Stimulated activated CD4-positive, alpha-beta T cell treated with anti-CD3 and anti-CD28 coated beads, Interleukin-1b, Interleukin-23, amount 100 ng/mL, for 48 hours (primary cell): ENCODE measurements at places on chromosomes 5 and 9.

DNA sequence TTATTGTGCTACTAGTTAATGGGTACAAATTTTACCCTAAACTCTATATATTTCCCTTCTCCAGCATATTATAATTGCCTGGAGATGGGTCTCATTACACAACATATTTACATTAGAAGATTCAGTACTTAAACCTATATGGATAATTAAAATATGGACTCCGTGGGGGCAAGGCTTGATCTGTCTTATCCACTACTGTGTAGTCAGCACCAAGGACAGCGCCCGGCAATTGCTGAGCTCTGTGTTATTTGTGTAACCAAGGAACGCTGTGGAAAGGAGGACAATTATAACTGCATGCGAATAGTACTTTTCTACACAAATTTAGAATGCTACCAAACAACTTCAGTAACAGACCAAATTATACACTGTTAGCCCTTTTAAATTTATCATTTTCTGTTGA lies 77.7 kb downstream of the DNAH5 start:
- DNase-seq, result no peak

DNA sequence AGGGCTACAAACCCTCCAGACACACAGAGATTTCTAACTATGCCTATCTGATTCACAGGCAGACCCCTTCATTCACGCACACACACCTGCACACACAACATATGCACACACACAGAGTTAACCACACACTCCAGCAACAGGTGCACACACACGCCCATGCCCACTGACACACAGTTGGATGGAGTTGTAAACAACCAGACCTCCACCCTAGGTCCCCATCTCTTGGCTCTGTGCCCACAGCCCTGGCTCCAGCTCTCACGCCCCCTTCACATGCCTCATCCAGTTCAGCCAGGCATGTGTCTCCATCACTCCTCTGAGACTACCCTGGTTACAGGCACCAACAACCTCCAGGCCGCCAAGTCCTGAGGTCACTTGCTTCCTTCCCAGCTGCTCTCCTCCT lies 61.1 kb downstream of the PSD2 start:
- DNase-seq, result no peak

DNA sequence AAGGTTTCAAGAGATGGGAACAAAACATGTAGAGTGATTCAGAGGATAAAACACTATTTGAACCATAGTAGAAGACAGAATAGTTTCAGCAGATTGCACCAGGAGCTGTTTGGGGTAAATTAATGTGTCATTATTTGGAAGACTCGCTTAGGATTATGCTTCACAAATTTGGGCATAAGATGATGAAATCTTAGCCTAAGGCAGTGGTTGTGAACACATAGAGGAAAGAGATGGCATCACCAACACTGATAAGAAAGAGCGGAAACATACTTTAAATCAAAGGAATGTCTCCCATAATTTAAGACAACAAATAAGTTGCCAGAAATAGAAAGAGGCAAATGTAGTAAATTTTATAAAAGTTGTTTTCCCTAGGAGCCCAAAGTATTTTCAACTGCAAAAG lies 66.1 kb upstream of the TBCA start:
- DNase-seq, result no peak

DNA sequence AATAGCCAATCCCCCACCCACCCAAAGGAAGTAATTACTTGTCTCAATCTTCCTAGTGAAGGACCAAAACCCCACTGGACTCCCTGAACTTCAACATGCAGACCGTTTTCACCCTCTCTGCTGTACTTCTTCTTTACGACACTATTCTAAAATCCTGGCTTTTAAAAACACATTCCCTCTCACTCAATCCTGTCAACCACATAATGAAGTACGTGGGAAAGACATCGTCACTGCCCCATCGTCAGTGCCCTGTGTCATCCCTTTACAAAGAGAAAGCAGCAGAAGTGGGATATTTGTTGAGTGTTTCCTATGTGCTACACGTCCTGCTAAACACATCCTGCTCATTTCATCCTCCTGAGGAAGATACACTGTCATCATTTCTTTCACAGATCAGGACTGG lies 54.2 kb downstream of the MAPKAP1 start:
- no peak for DNase-seq

GRCh38 chr9:110101531-110102161 lies 106.3 kb downstream of the C9orf152 start:
- DNase-seq, result no peak

- DNase-seq, result peak; percentile 40
Observed at GRCh38 chr5:40386289-40386688, 293.4 kb upstream of the PTGER4 start.

DNA sequence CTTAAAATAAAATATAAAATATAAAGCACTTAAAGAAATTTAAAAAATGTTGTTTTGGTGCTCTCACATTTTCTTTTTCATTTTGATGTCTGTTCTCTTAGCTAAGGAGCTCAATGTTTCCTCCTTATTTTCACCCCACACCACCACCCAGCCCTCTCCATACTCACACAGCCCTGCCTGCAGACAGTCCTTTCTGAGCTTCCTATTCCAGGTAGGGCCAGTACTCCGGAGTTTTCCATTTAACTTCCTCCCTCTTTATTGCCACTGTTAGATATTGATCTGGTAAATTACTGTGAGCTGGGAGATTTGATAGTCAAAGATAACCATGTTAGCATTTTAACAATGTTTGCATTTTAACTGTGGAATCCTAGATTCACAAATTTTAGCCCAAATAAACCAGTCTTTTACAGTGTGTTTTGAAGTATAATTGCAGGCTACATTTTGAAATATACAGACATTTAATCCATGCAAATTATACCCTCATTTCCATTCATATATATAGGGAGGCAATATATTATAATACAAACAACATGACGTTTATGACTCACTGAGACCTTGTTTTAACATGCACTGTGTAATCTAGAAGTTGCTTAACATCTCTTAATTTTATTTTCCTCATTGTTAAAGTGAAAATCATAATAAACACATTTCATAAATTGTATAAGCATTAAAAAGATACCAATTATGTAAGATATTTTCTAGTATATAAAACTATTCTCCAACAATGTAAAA lies 927.1 kb downstream of the NR2F1-AS1 start:
- no peak for DNase-seq

DNA sequence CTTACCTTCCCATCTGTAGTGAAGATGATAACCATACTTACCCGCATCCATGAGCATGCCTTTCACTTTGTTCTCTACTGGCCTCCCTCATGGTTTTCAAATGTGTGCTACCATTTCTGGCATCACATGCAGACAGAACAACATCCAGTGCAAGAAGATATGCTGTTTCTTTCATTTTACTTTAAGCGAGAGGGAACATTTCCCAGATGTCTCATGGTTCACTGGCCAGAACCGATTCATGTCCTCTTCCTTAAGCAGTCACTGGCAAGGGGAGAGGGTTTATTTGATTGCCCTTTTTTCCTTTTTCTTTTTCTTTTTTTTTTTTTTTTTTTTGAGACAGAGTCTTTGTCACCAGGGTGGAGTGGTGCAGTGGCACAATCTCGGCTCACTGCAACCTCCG lies 37.7 kb downstream of the ARRDC3 start:
- DNase-seq, result no peak

DNA sequence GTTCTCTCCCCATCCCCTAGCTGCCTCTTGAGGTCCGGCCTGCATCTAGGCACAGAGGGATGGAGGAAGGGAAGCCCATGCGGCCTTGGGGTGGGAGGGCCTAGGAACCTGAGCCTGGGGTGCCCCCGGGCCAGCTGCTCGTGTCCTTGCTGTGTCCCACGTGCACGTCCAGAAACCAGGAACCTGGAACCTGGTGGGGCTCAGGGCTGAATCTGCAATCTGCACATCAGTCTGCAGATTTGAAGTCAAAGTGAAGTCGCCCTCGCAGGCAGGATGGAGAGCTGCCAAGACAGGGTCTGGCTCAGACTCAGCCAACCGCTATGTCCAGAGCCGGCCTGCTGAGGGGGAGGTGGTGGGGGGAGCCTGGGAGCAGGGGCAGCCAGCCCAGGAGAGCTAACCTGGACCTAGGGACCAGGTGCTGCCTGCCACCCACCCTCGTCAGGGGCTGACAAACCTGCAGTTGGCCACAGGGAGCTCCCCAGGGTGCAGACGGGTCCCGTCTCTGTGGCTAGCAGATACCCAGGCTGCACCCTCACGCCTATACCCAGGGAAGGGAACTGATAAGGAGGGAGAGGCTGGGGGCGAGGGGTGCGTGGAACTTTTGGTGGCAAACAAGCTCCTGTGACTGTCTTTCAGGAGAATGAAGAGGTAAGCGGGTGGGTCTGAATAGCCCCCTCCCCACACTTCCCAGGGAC lies 103.5 kb upstream of the SIMC1 start:
- no peak for DNase-seq

GRCh38 chr9:755454-756381 lies 85.8 kb upstream of the DMRT1 start:
- DNase-seq, result no peak

- no peak for DNase-seq
Observed at GRCh38 chr9:13377171-13377925, 97.9 kb upstream of the MPDZ start.

- DNase-seq, result no peak
Observed at GRCh38 chr5:150540615-150541396, 32.9 kb downstream of the NDST1 start.

DNA sequence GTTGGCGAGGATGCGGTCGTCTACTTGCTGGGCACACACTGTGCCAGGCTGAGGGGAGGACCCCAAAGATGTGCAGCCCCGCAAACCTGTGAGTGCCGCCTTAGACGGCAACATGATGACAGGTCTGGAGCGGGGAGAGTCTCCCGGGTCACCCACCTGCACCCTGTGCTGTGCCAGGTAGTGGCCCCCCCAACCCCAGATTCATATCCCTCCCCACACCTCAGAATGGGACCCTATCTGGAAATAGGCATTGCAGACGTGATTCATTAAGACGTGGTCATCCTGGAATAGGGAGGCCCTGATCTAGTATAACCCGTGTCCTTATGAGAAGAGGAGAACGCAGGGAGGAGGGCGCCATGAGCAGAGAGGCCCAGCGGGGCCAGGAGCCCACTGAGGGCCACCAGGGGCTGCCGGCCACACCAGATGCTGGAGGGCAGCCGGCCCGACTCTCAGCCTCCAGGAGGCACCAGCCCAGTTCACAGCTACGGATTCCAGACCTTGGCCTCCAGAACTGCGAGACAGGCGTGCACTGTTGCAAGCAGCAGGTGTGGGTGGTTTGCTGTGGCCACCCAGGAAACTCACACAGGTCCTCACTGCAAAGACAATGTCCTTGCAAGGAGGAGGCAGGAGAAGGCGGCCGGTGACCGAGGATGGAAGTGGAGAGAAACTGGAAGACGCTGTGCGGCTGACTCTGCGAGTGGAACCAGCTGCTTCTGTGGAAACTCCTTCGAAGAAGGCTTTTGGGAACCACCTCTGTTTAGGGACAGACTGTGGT lies 131.9 kb upstream of the LPCAT1 start:
- DNase-seq, result no peak

GRCh38 chr5:119323601-119324000 lies 32.2 kb upstream of the TNFAIP8 start:
- no peak for DNase-seq

DNA sequence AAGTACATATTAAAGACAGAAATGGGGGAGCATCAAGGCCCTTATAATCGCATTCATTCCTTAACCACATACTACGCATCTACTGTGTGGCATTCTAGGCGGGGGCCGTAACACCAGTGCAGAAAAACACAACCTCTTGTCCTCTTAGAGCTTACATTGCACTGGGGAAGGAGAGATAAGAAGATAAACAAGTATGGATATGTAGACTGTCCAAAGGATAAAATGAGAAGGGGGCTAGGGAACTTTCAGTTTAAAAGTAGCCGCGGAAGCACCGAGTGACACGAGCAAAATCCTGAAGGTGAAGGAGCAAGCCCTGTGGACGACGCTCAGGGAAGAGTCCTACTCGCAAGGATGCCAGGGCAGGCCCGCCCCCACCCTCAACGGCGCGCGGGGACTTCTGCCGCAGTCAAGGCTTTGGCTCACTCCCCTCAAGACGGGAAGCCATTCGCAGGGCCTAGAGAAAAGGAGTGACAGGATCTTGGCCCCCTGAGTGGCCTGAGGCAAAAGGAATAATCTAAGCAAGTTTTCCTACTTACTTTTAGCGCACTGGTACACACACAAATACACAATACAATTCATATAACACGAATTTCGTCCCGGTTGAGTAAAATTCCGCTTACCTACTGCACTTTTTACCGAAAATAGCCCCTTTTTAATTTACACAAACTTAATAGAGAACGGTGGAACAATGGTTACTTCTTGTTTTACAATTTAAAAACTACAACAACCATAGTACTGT lies 1.3 kb upstream of the NIPBL start:
- peak; percentile 43 for DNase-seq

- DNase-seq, result no peak
Observed at GRCh38 chr5:139708877-139709581, 60.9 kb downstream of the CXXC5 start.

- peak; percentile 81 for DNase-seq
Observed at GRCh38 chr5:178204935-178205748, 809 bp downstream of the HNRNPAB start.

DNA sequence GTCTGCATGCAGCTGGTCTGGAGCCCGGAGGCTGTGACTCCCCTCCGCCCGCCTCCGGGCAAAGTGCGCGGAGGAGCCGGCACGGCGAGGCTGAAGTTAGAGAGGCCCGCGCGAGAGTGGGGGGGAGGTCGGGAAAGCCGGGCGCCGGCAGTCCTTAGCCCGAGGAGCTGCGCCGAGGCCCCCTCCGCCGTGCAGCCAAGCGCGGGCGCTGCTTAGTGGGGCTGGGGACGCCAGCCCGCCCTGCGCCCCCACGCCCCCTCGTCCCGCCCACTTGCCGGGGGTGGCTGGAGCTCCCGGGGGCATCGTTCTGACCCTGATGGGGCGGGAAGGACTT lies 403 bp downstream of the NINJ1 start:
- no peak for DNase-seq

GRCh38 chr9:109014608-109015280 lies 1.4 kb upstream of the CTNNAL1 start:
- DNase-seq, result no peak

DNA sequence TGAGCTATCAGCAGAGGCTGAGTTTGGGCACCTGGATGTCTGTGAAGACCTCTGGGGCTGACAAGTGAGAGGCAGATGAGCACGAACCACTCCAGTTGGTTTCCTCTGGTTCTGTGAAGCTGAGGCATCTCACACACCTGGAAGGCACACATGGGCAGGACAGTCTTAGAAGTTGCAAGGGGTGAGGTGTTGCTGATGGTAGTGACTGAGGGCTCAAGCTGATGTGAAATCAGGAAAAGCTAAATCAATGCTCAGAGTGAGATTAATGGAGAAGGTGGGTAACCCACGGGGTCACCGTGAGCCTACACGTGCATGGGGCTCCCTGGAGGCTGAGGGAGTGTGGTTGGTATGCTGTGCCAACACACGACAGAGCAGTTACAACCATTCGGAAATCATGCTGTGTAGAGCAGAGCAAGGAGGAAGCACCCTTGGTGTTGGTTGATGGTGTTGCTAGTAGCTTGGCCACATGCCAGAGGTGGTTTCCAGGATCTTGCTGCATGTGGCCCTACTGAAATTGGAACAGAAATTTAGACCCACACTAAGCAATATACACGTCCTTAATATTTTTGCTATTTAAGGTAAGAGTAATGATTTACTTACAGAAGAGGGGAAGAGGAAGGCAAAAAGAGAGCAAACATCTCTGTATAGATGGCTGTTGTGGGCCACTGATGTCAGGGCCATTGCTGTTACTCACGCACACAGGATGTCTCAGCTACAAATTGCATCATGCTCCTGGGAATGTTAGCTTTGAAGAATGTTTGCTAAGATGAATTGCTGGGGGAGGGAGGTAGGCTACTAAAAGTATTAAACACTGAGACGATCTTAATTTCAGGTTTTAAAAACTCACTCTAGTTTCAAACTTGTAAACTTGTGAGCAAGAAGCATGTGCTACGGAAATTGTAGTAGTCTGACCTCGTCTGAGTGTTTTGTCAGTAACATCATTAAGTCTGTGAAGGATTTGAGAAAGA lies 170.5 kb downstream of the ARHGEF28 start:
- no peak for DNase-seq

GRCh38 chr9:95874989-95875304 lies 544 bp upstream of the ERCC6L2 start:
- DNase-seq, result peak; percentile 73
